Stimulated activated naive CD8-positive, alpha-beta T cell treated with anti-CD3 and anti-CD28 coated beads, Interleukin-15, amount 100 ng/mL, for 72 hours (primary cell): ENCODE measurements at places on chromosomes 2 and 18.

GRCh38 chr2:38254796-38255195, 122.3 kb downstream of the ATL2 start:
- no peak for DNase-seq

- DNase-seq = no peak
Observed at GRCh38 chr18:59218018-59218417, 1.9 kb upstream of the GRP start.

DNA sequence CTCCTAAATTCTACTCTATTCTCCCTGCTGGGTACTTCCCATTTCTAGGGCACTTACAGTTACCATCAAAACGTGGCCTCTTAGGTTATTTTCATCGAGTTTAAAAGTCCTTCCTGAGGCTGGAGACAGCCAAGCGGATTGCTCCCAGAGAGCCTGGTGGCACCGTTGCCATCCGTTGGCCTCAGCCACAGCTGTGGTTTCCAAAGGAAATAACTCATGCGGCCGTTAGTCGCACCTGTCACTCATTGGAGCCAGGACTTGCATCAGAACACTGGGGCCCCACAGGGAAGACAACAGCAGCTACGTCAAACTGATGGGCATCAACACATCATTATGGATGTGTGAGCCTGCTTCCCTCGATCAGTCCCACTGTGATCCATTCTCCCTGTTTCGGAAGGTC, 453.4 kb downstream of the BCL11A start:
- DNase-seq = no peak

- no peak for DNase-seq
Observed at GRCh38 chr2:220936641-220937197, 635.4 kb downstream of the EPHA4 start.

DNA sequence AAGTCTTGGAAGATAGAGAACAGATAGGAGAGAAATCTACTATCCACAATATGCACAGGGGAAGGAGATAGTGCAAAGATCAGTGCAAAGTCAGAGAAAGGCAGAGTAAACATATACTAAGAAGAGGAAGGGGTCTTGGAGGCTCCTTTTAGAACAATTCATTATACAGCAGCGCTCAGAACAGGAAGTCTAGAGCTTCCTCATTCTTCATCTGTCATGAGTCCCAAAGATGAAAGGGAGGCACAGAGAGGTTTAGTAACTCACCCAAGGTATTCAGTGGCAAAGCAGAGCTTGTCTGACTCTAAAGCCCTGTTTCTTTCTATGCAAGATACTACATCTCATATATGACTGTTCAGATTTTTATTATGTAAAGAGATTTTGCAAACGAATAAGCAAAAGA, 1.4 kb downstream of the SP110 start:
- no peak for DNase-seq

GRCh38 chr2:133523406-133523805, 44.9 kb downstream of the NCKAP5 start:
- no peak for DNase-seq

DNA sequence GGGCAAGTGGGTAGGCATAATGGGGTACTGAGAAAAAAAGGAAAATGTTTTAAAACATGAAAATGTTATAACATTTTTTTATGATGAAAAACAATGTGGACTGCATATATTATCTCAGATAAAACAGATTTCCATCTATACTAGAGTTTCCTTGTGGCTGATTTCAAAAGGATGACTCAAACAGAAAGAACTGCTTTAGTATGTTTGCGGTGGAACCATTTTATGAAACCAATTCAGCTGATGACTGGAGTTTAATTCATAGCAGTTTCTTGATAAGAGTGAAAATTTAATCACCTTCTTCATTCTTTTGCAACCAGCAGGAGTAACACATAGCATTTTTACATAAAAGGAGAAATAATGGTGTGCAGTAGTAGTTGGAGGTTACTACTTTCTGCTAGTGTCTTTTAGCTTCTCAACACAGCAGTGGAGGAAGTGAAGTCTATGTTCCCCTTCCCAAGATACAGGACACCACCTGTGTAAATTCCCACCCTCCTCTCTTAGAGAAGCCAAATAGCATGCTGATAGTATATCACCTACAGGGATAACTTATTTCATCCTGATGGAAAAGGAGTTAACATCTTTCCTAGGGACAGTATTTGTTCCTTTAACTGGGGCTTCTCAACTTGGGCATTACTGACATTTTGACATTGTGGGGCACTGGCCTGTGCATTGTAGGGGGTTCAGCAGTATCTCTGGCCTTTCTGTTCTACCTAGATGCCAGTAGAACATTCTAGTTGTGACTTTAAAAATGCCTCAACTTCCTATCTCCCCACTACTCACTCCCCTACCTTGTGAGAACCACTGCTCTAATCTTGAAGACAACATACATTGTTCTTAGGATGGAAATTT, 29.9 kb downstream of the PELI1 start:
- DNase-seq = no peak
